ENCODE measurements at places on chromosomes 2 and 18.

- no peak for DNase-seq
These were observed 87.0 kb downstream of the FARSB start for GRCh38 chr2:222568865-222569264.

DNA sequence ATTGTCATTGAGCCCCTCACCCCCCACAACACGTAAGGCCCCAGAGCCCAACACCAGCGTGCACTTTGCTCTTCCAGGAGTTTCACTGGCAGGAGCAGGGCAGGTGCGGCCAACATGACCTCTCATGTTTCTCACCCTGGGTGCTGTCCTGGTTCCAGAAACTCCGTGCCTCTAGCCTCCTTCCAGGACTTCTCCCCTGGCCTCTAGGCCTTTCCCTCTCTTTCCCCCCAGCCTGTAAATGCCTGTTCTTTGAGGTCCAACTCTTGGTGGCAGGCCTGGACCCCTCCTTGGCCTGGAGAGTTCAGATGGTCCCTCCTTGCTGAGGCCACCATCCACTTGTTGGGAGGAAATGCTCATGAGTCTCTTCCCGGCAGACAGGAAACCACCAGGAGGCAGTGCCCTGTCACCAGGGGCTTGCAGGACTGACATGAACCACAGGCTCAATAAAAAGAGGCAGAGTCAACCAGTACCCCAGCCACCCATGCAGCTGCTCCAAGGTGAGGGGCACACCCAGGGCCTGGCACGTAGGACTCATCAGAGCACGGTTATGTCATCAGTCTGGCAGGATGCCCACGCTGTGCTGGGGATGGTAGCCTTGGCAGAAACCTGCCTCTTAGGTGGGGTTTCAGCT lies 1.5 kb downstream of the MALL start:
- DNase-seq: no peak

DNA sequence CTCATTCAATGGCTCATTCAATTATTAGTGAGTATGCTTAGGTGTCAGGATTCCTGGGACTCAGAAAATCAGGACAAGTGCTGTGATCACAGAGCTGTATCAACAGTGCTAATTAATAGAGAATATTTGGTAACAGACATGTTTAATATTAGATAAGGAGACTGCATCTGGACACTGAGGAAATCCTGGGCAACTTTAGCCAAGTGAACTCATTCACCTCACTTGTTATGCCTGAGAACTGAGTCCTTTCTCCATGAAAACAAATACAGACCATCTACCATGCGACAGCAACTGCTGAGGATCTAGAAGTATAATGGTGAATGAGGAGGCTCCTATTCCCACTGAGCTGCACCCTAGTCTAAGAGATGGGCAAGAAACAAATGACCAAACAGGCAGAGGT lies 23.1 kb upstream of the ATP8B1 start:
- DNase-seq: no peak

GRCh38 chr2:159545085-159545484 lies 71.3 kb downstream of the BAZ2B start:
- no peak for DNase-seq

DNA sequence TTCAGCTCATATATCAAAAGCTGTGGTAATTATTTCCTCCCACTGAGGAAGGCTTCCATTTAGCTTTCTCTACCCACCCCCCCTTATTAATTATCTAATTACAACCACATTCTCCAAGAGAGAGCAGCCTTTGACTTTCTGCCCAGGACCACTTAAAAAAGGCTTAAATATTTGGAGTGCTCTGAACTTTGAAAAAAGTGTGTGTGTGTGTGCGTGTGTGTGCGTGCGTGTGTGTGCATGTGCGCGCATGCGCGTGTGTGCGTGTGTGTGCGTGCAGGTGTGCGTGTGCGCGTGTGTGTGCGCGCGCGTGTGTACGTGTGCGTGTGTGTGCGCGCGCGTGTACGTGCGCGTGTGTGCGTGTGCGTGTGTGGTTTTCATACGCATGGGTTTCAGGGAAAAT lies 57.8 kb downstream of the TWIST2 start:
- DNase-seq: no peak

Data from H9 (cell line).